ENCODE measurements at places on chromosomes 4 and X. TPM values are rescaled to one million over a fixed set of nuclear protein-coding genes. Genes with fewer than 3 reads are reported as not detected.

- ATAC-seq, result no peak
These were observed 20.5 kb downstream of the PDLIM5 start for GRCh38 chr4:94472056-94472826.

GRCh38 chr4:94636004-94636403, 121.8 kb upstream of the BMPR1B start:
- peak; percentile 47 for ATAC-seq

GRCh38 chr4:149203256-149204001, 612.2 kb downstream of the IQCM start:
- no peak for ATAC-seq

The SH2D1A gene
- not detected for total RNA-seq

The GABRG1 gene
- 0.10 TPM for total RNA-seq

DNA sequence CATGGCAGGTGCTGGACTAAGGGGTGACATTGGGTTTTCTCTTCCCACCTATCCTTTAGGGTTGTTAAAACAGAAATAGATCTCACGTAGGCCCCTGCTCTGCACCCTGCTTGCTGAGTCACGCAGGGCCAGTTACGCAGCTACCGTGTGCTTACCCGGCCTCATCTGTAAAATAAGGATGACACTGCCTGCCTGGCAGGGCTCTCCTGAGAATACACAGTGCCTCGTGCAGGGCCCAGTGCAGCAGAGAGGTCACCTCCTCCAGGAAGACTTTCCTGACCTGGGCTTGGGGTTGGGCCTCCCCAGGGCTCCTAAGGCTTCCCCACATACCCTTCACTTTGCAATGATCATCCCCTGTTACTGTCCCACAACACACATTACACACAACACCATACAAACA, 33.6 kb upstream of the JAKMIP1 start:
- ATAC-seq, result no peak

- ATAC-seq, result peak; percentile 96
These were observed at the start of gene FAM241A for GRCh38 chr4:112145326-112145789. TSS of gene FAM241A (plus strand) at chr4:112145454. CDS start at chr4:112145581, 127 bp downstream.

GRCh38 chrX:139725720-139726119, 17.8 kb upstream of the MCF2 start:
- ATAC-seq, result no peak

- ATAC-seq, result no peak
These were observed 62.3 kb upstream of the SHOX start for GRCh38 chrX:568311-568710.

DNA sequence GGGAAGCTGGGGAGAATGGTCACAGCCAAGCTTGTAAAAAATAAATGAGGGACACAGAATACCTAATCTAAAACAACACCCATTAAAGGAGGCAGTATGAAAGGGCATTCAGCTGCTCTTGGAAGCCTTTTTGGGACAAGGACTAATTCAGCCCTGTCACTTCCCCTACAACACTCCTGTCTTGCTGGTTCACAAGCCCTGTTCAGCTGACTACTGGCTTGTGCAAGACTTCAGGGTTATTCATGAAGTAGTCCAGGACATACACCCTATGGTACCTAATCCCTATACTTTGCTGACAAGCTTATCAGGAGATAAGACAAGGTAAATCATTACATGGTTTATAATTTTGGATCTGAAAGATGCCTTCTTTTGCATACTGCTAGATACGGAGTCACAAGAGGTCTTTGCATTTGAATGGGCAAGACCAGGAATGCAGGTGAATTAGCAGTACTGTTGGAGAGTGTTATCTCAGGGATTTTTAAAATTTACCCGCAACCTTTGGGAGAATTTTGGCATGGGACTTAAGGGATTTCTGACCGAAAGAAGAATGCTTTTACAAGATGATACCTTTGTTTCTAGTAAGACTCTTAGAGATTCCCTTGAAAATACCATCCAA, 103.2 kb upstream of the LANCL3 start:
- ATAC-seq, result no peak

DNA sequence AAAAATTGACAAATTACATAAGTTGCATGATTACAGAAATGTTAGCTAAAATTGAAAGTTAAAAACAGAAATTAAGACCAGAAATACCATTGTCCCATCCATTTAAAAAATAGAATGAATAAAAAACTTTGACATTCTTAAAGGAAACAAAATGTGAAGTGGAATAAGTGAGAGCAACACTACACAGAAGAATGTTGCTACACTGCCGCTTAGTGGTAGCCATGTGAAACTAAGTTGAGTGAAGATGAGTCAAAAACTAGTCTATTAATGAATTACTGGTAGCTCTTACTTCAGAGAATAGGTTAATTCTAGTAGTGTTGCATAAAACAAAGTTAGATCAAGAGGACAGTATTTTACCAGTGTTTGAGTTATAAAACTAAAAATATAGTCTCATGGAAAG, 571.0 kb upstream of the KLHL4 start:
- ATAC-seq, result no peak

DNA sequence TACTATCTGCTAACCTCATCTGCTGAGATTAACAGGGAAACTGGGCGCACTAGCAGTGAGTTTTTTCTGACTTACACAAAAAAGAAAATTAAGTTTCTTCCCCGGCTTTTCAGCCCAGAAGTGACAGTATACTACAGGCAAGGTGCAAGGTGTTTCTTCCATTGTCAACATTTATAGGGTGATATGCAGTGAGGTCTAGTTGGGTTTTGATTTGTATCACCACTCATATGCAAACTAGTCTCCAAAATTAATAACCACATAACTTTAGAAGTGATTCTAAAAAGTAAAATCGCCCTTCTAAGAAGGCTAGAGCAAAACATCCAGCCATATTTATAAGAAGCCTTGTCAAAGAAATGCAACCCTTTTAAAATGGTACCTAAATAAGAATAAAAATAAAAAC, 640.1 kb downstream of the ARAP2 start:
- ATAC-seq, result no peak

DNA sequence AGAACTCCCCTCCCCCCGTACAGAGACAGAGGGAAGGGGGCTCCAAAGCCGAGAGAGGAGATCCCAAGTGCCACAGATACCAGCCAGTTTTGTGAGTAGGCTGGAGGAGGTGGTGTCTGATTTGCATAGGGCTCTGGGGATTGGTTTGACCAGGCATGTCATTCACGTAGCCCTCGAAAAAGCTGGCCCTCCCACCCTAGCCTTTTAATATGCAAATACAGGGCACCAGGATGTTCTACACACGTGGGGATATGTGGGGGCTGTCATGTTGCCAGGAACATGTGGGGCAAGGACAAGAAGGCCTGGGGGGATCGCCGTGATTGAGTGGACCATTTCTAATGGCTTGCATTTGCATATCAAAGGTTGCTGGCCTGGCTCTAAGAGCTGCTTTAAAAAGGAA, 272.9 kb downstream of the PPP1R2C start:
- peak; percentile 72 for ATAC-seq

DNA sequence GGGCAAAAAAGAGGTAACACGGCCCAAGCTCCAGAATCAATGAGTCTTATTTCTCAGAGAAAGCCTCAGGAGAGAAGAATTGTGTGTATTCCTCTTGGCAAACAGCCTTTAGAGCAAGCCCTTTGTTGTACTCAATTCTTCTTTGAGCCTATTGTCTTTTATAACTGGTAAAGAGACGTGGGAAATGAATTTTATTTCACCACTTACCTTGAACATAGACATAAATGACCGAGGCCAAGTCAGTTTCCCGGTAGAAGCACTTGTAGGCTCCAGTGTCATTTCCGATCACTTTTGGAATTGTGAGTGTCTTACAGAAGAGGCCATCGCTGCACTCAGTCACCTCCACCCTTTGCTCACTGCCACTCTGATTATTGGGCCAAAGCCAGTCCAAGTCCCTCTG, 7.0 kb downstream of the KDR start:
- ATAC-seq, result no peak

DNA sequence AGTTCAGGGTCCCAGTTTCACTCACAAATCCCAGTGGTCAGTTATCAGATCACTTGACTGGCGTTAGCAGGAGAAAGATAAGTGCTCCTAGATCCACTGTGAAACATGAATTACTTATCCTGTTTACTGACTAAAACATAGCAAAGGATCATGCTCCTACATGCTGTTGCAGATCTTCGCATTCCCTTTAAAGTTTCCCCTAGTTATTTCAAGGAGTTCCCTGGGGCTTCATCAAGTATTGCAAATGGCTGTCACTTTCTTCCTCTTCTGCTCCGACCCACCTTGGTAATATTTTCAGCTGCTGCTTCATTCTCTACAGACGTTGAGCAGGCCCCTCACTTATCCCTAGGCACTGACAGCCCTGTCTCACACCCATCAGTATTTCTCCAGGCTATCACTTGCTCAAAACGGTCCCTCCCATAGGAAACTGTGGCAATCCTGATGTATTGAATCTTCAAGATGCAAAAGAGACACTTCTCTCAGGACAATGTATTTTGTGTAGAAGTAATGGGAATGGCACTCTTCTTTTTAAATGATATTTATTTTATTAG, 466.0 kb downstream of the INPP4B start:
- ATAC-seq, result no peak

GRCh38 chrX:124033821-124034220, 72.3 kb downstream of the STAG2 start:
- ATAC-seq, result no peak

The DUSP9 gene
- total RNA-seq, result 2.1 TPM

DNA sequence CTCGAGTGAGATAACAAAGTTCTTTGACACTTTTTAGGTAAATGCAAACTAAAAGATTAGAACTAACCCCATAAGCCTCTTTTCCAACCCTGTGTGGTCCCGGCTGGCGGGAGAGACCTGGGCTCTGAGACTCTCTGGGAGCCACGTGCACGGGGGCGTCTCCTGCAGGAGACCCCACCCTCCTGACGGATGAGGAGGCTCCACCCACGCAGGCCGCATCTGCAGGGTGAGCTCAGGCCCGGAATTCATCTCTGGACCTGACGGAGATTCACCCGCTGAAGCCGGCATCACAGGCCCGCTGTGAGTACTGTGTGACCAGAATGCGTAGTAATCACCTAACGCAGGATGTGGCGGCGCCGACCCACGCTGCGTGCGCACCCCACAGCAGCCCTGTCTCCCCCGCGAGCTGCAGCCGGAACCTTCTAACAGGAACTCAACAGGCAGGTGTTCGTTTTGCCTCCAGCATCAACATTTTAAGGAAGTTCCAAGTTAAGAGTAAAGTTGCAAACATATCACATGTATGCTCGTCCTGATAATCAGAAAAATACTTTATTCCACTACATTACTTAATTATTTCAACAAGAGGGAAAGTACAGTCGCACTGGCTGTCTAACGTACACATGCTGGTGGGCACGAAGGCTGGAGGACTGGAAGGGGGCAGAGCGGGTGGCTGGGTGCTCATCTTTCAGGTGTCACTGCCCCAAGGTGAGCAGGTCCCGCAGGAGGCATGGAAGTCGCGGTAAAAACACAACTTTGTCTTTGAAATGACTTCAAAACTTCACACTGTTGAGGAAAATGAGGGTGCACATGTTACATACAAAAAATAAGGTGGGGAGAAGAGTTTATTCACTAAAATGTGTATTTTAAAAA, 44.5 kb downstream of the FGFRL1 start:
- peak; percentile 96 for ATAC-seq

GRCh38 chr4:26082565-26082964, 168.5 kb downstream of the SMIM20 start:
- no peak for ATAC-seq

The PLK4 gene
- total RNA-seq, result 1.6 TPM

GRCh38 chr4:45399116-45399515, 672.8 kb upstream of the GNPDA2 start:
- no peak for ATAC-seq

- no peak for ATAC-seq
These were observed 400.4 kb upstream of the FAM241A start for GRCh38 chr4:111744847-111745246.

DNA sequence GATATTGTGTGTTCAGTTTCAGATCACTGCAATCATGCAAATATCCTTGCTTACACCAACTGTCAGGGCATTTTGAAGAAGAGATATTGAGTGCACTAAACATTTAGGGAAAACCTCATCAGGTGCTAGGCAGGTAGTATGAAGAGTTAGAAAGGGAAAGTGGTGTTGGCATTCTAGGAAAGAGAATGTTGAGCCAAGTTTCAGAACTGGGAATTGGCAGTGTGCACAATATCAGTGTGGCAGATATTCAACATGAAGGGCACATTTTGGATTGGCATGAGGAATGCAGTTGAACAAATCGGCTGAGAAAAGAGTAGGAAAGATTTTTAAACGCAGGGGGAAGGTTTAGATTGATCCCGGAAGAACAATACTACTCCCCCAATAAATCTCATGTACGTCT, 43.4 kb upstream of the SMAD1 start:
- ATAC-seq, result no peak

The PNMA3 gene
- total RNA-seq, result 8.1 TPM

DNA sequence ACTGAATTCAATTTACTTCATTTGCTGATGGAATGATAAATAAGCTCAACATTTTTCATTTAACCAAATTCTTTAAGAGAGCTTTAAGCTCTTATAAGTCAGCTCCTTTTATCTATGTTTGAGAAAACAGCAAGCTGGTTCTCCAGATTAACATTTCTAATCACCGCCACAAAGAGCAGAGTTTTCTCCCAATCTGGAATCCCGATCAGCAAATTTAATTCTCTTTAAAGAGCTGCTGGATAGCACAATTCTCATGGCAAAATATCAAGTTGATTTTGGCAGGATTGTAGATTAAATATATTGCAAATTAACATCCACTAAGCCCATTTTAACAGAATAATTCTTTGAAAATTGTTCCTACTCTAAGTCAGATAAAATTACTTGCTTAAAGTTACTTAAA, 48.8 kb downstream of the RPS6KA3 start:
- ATAC-seq, result no peak

DNA sequence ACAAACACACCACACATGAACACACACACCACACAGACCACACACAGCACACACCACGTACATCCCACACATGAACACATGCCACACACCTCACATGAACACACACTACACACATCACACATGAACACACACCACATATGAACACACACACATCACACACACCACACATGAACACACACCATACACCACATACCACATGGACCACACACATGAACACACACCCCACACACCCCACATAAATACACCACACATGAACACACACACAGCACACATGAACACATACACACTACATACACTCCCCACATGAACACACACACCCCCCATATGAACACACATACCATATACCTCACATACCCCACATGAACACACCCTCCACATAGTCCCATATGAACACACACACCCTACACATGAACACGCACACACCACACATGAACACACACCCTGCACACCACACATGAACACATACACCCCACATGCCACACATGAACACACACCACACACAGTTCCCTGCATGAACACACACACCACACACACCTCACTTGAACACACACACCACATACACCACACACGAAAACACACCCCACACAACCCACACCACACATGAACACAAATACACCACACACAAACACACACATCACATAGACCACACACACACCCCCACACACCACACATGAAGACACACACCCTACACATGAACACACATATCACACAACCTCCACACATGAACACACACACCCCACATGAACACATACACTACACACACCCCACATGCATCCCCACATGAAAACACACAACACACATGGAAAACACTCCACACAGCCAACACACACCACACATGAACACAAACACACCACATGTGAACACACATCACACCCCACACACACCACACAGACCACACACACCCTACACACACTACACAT, 18.3 kb downstream of the PNMA6E start:
- ATAC-seq, result no peak

GRCh38 chrX:15399962-15400391, 15.8 kb upstream of the VEGFD start:
- ATAC-seq, result no peak

GRCh38 chrX:56975611-56976010, 19.7 kb downstream of the SPIN3 start:
- ATAC-seq, result no peak
